DMS79 (cell line): ENCODE measurements at places on chromosomes 6 and 20.

- DNase-seq = no peak
Observed at GRCh38 chr6:36053878-36054277, 26.3 kb downstream of the MAPK14 start.

DNA sequence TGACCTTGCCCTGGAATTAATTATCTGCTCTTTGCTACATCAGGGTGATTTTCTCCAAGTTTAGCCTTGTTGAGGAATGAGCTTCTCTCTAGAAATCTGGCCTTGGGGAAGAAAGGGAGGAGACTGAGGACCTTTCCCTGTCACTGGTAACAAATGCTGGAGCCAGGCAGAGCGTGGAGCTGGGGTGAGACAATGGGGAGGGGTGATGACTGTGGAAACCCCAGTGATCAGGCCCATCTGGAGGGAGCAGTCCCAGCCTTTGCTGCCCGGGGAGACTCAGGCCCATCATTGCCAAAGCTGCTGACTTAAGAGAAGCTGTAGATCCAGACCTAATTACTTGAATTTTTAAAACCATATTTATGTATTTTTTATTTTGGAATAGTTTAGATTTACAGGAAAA, 31.3 kb downstream of the BCAS4 start:
- no peak for DNase-seq

DNA sequence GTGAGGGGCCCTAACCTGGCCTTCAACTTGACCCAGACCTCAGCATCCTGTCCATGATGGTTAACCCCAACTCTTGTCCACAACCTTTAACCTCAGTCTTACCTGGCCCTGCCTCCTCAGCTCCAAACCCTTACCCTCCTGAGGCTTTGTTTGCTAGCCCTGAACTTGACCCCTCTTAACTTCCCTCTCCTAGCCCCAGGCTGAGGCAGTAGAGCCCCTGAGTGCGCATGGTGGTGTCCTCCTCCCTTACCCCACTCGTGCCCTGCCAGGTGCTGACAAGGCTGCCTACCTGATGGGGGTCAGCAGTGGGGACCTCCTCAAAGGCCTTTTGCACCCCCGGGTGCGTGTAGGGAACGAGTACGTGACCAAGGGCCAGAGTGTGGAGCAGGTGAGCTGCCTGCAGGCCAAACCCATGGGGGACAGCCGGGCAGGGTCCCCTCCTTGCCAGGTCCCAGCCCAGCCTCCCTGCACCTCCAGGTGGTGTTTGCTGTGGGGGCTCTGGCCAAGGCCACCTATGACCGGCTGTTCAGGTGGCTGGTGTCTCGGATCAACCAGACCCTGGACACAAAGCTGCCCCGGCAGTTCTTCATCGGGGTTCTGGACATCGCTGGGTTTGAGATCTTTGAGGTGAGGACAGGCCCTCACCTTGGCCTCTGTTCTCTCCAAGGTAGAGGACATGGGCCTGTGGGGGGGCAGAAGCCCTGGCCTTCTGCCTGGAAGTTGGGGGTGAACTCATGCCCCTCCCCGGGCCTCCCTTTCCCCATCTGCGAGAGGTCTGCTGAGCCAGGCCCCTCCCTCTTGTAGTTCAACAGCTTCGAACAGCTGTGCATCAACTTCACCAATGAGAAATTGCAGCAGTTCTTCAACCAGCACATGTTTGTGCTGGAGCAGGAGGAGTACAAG, 31.9 kb downstream of the MYH7B start:
- DNase-seq = no peak

- DNase-seq = no peak
Observed at GRCh38 chr6:12343122-12343439, 52.9 kb downstream of the EDN1 start.

DNA sequence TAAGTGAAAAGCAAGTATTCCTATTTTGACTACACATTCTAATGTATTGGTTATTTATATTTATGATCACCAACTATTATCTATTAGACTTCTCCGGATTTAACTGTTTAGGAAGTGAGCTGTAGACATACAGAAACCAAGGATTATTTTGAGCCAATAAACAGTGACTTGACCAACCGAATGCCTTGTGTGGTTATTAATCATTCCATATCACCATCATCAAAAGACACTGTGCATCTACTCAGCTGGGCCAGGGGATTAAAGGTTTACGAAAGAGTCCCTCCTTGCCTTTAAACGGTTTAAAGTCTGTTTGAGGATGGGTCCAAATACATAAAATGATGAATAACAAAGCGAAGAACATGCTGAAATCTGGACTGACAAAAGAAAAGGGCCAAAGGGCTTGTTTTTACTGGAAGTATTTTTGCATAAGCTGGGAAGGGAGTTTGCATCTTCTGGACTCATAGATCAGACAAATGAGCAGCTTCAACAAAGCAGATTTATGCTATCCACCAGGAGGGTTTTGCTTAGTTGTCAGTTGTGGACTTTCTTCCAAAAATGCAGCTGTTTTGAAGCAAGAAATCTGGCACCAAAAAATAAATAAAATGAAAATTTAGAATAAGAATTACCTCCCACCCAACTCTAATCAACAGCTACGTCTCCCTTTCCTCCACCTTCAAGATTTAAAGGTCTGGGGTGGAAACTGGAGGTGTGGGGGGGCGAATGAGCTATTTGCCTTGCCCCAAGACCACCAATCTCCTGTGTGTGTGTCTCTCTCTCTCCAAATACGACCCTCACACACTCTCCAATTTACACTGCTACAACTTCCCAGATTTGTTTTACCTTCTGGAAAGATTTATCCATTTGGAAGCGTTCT, 33.6 kb upstream of the ID4 start:
- no peak for DNase-seq
